ENCODE measurements at places on chromosomes 5 and 9.

- no peak for DNase-seq
Observed at GRCh38 chr9:69996967-69997366, 46.7 kb upstream of the MAMDC2 start.

DNA sequence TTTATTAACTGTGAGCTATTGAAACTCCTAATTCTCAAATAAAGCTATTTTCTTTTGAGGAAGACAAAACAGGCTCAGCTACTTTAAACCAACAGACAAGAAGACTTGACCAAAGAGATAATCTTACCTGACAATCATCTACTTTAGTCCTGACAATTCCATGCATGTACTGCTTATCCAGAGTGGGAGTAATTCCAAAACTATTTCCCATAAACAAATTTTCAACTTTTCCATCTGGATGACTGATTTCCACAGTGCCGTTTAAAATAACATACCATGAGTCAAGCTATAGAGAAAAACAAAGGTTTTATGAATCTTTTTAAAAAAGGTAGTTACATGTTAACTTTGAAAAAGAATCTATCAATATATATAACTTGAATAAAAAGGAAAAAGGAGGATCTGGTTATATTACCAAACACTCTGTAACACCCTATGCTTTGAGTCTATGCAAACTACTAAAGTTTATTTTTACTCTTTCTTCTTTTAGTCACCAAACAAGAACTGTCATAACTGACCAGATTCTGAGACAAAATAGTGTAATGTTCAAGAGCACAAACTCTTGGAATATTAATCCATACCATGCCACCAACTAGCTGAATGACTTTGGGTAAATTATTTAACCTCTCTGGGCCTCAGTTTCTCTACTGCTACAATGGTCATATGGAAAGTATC is 129.7 kb downstream of the RAPGEF6 start:
- DNase-seq, result no peak

DNA sequence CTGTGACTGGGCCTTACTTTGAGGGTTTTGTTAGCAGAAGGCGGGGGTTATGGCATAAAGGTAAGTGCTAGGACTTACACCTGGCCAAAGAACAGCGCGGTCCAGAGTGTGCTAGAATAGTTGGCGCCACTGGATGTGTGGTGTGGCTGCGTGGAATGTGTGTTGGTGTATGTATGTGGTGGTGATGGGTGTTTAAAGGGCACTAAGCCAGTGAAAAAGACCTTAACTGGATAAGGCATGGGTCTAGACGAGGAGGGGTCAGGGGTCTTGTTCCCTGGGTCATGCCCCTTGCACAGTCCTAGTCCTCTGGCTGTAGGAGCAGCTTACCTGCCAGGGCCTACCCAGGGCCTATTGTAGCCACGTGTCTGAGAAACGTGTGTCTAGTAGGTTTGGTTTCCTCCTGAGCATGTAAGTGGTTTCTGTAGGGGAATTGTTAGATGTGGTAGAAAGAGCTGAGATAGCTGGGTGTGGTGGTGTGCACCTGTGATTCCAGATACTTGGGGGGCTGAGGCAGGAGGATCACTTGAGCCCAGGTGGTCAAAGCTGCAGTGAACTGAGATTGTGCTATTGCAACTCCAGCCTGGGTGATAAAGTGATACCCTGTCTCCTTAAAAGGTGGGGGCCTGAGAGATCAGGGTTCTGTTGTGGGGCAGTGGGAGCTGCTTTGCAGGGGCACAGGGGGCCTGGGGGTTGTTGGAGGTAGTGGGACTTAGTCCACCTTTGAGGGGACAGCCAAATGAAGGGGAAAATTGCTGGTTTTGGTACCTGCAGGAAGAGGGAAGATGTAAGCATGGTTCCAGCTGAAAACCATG is 55.2 kb downstream of the HSPA4 start:
- DNase-seq, result no peak

DNA sequence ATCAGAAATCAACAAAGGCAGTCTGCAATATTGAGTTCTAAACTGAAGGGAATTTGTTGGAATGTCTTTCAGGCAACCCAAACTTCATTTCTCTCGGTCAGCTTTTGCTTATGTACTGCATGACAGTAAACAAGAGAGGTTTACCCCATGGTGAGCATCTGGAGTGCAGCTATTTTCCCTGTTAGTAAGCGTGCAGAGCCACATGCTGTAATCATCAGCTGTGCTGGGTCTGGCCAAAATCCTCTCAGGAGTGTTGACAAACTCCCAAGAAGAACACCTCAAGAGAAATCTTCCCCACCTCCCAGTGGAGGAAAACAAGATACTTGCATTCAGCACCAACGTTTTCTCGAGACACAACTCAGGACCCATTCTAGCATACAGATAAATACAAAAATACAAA is 83.6 kb upstream of the ADAMTSL1 start:
- DNase-seq, result no peak

GRCh38 chr5:95426227-95426626 is 35.1 kb downstream of the FAM81B start:
- no peak for DNase-seq

DNA sequence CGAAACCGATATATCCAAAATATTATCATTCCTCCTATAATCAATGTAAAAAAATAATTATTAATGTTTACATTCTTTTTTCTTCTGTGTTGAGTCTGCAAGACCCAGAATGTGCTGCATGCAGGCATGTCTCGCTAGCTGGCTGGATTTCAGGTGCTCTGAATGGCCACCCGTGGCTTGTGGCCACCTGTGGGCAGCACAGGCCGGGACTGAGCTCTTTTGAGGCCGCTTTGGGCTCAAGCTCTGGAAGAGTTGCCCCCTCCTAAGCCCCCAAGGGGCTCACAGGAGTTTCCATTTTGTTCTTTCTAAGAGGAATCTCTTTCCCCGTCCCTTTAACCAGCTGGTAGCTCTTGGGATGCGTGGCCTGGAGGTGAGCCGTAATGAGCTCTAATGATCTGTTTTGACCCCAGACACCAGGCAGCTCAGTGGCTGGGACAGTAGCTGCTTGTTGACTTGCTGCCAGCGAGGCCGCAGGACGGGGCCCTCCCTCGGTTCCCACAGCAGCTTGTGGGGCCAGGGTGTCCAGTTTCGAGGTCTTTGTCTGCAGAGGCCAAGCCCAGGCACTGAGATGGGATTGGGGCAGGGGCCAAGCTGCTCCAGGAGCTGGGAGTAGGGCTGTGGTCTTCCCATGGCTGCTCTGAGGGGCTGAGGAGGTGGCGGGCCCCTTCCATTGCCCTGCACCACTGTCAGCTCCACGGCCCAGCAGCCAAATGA is 20.8 kb downstream of the ASS1 start:
- no peak for DNase-seq

DNA sequence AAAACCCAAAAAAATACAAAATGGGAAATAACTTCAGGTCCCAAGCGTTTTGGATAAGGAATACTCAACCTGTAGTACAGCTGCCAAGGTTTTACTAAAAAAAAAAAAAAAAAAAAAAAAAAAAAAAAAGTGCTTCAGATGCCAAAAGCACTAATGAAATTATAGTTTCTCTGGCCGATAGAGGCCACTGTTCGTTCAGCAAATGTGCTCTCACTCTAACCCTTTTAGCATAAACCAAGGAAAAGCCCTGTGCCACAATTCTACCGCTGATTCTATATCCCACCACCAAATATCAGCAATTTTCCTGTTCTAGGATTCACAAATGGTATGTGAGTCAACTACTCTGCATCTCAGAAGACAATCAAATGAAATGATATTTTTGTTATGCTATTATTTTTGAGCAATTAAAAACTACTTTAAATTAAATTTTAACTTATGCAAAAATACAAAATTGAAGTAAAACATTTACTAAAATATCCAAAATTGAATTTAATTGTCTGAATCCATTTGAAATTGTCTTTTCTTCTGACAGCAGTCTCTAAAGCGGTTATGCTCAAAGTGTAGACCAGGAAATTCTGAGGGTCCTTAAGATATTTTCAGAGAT is 79.8 kb downstream of the RICTOR start:
- no peak for DNase-seq

- DNase-seq, result no peak
Observed at GRCh38 chr5:141870228-141870627, 8.0 kb downstream of the PCDH1 start.

DNA sequence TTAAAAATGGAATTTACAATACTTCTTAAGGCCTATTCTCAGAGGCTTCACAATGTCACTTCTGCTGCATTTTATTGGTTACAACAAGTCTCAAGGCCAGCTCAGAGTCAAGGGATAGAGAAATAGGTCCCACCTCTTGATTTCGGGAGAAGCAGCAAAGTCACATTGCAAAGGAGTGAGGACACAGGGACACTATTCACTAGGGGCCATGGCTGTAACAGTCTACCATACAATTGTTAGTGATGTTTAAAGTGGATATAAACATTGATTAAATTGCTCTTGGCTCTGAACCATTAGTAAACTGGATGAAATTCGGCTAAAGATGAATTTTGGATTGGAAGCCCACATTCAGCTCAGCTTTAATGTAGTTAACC is 21.7 kb upstream of the CMBL start:
- DNase-seq, result no peak

- no peak for DNase-seq
Observed at GRCh38 chr9:85067792-85068191, 398.3 kb downstream of the NTRK2 start.

GRCh38 chr9:130343445-130343918 is 77.9 kb downstream of the HMCN2 start:
- no peak for DNase-seq

DNA sequence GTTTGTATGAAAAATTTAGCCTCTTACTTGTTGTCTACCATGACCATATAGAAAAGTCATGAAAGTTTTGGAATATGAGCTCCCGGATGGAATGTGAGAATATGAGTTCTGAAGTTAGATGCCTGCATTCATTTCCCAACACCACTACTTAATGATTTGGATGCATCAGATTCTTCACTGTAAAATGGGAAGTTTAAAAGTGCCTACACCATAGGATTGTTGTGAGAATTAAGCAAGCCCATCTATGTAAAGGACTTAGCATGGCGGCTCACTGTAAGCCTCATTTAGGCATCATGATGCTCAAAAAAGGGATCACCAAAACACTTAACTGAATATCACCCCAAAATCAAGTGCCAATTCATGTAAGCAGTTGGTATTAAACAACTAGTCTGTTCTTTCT is 177.3 kb downstream of the RAB3C start:
- no peak for DNase-seq

DNA sequence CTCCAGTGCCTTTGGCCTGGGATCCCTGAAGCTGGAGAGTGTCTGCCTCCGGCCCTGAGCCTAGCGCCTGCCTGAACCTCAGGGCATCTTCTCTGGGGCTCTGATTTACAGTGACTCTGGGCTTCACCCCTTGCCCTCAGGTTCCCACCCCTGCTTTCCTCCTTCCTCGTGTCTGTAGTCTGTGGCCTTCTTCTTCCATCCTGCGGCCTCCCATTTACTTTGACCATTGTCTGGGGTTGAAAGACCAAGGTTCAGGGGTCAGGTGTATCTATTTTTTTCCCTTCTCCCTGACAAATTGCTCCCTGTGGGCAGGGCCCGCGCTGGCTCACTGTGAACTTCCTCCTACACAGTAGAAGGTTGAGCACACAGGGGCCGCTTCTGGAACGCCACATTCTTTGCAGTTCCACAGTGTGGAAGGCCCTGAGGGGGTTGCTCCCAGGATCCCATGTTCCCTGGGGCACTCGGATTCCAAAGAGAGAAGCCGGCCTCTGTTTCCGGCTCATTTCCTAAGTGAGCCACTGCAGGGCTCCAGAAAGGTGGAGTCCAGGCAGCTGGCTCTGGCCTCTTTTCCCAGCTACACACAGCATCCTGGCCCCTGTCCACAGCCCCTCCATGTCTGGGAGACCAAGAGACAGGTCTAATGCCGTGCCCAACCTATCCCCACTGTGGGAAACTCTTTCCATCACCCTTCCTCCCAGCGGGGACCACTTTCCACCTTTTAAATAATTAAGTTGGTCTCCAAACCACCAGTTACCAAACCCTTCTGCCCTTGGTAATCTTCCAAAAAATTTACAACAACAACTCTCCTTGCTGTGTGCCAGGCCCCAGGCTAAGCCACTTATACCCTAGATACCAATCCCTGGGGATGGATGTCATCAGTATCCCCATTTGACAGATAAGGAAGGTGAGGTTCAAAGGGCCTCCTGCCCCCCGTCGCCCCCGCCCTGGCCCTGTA is 140.3 kb upstream of the IER5L start:
- DNase-seq, result no peak

- no peak for DNase-seq
Observed at GRCh38 chr9:136570916-136571315, 25.1 kb upstream of the NOTCH1 start.

- DNase-seq, result no peak
Observed at GRCh38 chr5:58499941-58500340, 8.7 kb downstream of the GAPT start.

DNA sequence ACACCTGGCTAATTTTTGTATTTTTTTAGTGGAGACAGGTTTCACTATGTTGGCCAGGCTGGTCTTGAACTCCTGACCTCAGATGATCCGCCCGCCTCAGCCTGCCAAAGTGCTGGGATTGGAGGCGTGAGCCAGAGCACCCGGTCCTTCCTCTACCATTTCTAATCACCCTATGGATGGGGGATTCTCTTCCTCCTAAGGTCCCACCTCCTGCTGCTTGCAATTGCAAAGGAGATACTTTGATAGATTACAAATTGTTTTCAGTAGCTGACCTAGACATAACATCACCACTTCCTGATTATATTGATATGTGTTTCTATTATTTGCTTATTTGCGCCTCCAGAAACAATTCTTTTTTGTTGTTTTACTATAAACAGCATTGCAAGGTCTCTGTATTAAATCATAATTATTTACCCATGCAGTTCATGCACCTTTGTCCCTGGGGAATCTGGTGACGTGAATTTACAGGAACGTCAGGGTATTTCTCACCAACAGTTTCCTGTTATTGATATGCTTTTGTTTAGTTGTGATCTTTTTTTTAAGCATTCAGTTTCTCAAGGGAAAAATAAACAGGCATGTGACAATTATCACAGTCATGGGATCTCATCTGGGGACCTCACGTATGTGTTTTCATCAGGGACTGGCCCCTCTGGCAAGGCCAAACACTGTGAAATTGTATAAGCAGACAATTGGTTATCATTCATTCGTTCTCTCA is 43.2 kb downstream of the ESM1 start:
- no peak for DNase-seq

- no peak for DNase-seq
Observed at GRCh38 chr5:151905557-151905961, 19.1 kb downstream of the GLRA1 start.

DNA sequence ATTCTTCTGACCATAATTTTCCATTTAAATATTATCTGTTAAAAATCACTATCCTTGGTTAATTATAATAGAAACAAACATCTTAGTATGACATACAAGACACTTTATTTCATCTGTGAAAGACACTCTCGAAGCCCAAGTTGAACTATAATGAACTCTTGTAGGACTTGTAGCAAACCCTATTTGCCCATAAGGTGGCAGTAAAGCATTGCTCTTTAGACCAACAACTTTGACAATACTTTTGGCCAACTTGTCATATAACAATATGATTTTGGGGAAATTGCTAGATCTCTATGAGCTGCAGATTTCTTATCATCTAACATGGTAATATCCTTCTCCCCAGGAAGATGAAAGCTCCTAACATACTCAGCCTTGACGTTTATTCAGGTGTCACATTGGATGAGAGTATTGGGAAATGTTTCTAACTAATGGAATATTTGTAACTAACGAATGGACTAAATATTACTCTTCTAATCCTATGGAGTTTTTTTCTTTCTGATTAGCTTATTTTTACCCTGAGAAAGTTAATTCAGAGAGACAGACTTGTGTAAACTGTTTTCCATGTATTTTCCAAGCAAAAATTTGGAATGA is 11.0 kb downstream of the SPINK14 start:
- DNase-seq, result no peak

GRCh38 chr9:107034831-107035230 is 171.9 kb downstream of the ZNF462 start:
- no peak for DNase-seq

GRCh38 chr5:125053179-125053578 is 306.7 kb upstream of the ZNF608 start:
- DNase-seq, result no peak

- no peak for DNase-seq
Observed at GRCh38 chr9:23765561-23765960, 60.5 kb downstream of the ELAVL2 start.
